ENCODE measurements at places on chromosomes 12 and 14.

- H3K36me3 ChIP-seq, result no peaks in the 10 kb centered on the region
- no peaks in the 10 kb centered on the region for H3K4me1 ChIP-seq
- H3K27me3 ChIP-seq, result no peaks in the 10 kb centered on the region
- H3K4me3 ChIP-seq, result no peak overlapping the region
- H3K27ac ChIP-seq, result no peak overlapping the region
Observed at GRCh38 chr14:104113631-104114420, 24.6 kb upstream of the KIF26A start.

DNA sequence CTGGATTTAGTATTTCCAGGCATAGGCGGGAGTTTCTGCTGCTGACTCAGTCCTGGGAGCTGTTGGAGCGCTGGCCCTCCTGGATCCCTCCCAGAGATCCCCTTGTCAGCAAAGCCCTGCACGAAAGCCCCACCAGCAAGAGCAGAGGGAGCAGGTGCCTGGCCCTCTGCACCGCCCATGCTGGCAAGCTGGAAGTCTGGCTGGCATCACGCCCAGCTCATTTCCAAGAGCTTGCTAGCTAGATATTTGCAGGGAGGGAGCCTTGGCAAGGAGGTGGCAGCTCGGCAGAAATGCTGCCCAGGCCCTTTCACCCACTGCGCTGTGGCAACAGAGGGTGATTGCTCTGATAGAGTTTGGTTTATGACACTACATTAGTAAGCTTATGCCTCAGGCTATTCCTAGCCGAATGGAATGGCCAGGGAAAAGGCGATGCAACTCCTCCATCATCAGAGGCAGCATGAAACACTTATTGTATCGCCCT, 193.9 kb downstream of the EMP1 start:
- H3K4me1 ChIP-seq, result no peaks in the 10 kb centered on the region
- H3K27ac ChIP-seq, result no peak overlapping the region
- no peak overlapping the region for H3K4me3 ChIP-seq
- H3K36me3 ChIP-seq, result no peaks in the 10 kb centered on the region

GRCh38 chr12:95141310-95141709, 67.9 kb upstream of the NR2C1 start:
- H3K36me3 ChIP-seq, result no peaks in the 10 kb centered on the region
- no peak for DNase-seq
- H3K27ac ChIP-seq, result no peak overlapping the region

- no peaks in the 10 kb centered on the region for H3K36me3 ChIP-seq
- peaks cover 10% of the 10 kb centered on the region for H3K4me1 ChIP-seq
- no peaks in the 10 kb centered on the region for H3K27me3 ChIP-seq
- peak; percentile 87 for DNase-seq
Observed at GRCh38 chr12:110109037-110109836, 14.9 kb upstream of the IFT81 start.

GRCh38 chr14:68665792-68666204, 127.1 kb downstream of the ZFP36L1 start:
- peak; percentile 17 for DNase-seq
- no peak overlapping the region for H3K4me3 ChIP-seq
- H3K36me3 ChIP-seq, result no peaks in the 10 kb centered on the region
